ENCODE measurements at places on chromosomes 2 and 18. TPM values are rescaled to one million over a fixed set of nuclear protein-coding genes. Genes with fewer than 3 reads are reported as not detected.

DIPK1C gene
- total RNA-seq: 0.07 TPM

EXOC6B gene
- total RNA-seq: 43.5 TPM

RAB6C gene
- not detected for total RNA-seq

DNA sequence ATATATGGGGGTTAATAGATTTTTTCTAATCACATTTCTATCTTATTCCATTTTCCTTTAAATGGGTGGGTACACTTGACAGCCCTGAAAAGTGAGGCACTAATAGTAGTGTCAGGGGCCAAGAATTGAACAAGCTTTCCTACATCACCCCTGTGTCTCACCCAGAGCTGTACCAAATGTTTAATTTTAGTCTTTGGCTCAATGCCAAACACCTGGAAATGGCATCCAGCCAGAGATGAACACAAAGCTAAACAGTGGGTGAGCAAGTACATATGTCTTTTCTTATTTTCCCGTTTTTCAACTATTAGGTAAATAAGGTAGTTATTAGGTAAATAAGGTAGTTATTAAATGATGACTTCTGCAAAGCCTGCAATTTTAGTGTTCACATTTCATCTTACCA, 276.3 kb upstream of the ERBB4 start:
- no peak overlapping the region for H3K4me3 ChIP-seq
- no peaks in the 10 kb centered on the region for H3K27me3 ChIP-seq
- H3K36me3 ChIP-seq: no peaks in the 10 kb centered on the region
- DNase-seq: no peak

GRCh38 chr2:38074764-38075506, 1.0 kb downstream of the CYP1B1 start:
- H3K27ac ChIP-seq: no peak overlapping the region
- peaks cover 69% of the 10 kb centered on the region for H3K27me3 ChIP-seq
- DNase-seq: peak; percentile 66
- peaks cover 38% of the 10 kb centered on the region for H3K4me1 ChIP-seq

DNA sequence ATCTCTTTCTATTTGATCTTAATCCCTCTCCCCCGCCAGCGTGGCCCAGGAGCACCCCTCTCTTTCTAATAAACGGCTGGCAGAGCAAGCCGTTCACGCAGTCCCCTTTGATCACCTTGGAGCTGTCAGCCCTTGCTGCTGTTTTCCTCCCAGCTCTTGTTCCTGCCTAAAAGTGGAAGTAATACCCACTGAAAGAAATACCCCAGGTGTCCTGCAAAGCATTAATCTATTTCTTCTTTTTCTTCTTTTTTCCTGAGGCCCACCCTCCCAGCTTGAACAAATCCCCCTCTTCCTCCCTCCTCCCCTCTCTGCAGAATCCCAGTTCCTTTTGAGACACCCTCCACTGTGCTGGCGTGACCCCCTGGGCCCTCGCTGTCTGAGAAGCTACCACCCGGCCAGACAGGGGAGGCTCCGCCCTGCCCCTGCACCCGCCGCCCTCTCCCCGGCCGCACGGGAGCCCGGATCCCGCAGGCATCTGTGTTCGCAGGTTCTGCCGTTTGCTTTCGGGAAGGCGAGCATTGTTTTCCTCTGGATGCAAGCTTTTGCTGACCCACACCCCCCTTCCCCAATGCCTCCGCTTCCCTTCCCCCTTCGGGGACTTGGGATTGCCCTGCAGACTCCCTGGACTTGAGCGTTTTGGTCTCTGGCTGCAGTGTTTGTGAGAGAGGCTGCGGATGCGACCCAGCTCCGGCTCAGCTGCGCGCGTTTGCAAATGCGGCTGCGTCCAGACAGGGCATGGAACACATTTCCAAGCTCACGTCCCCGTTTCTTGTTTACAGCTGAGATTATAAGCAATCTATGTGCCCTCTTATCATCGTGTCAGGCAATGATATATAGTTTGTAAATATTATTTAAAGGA, 631.5 kb downstream of the NYAP2 start:
- H3K27ac ChIP-seq: peak overlapping the region; percentile 98
- DNase-seq: peak; percentile 84
- H3K4me1 ChIP-seq: peaks cover 27% of the 10 kb centered on the region
- H3K4me3 ChIP-seq: peak overlapping the region; percentile 73
- H3K36me3 ChIP-seq: no peaks in the 10 kb centered on the region

SPR gene
- 15.2 TPM for total RNA-seq

GRCh38 chr2:77910136-77910535, 388.0 kb upstream of the LRRTM4 start:
- no peak overlapping the region for H3K4me3 ChIP-seq
- H3K27ac ChIP-seq: no peak overlapping the region
- no peaks in the 10 kb centered on the region for H3K27me3 ChIP-seq
- H3K4me1 ChIP-seq: peaks cover 7% of the 10 kb centered on the region
- H3K36me3 ChIP-seq: no peaks in the 10 kb centered on the region

DNA sequence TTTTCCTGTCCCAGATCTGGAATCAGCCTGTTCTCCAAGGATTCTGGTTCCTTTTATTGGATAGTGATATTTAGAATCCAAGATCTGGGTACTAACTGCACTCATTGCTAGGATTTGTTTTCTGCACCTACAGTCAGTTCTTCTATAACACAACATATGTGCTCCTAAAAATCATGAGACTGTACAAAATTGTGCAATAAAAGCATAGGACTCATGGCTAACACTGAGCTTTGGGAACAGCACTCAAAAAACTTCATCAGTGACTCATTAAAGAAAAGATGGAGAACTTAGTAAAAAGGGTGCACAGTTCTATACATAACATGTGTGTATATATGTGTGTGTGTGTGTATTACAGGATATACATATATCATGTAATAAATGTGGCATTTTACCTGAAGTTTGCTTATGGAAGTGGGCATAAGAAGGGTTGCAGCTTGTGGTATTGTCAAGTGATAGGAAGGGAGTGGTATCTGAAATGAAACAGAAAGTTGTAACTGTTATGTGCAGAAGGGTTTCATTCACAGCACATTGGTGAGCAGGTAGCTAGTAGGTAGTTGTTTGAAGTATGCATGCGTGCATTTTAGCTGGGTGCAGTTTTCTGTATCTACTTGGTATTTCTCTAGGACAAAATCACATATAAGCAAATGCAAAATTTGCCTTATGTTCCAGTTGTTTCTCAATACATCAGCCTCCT, 5.9 kb upstream of the SCYGR2 start:
- DNase-seq: no peak
- no peak overlapping the region for H3K27ac ChIP-seq
- H3K4me1 ChIP-seq: peaks cover 5% of the 10 kb centered on the region
- no peak overlapping the region for H3K4me3 ChIP-seq

GRCh38 chr2:241000831-241001321, 2.5 kb downstream of the SNED1 start:
- no peak overlapping the region for H3K27ac ChIP-seq
- H3K36me3 ChIP-seq: no peaks in the 10 kb centered on the region
- H3K27me3 ChIP-seq: peaks cover 18% of the 10 kb centered on the region
- DNase-seq: no peak

DNA sequence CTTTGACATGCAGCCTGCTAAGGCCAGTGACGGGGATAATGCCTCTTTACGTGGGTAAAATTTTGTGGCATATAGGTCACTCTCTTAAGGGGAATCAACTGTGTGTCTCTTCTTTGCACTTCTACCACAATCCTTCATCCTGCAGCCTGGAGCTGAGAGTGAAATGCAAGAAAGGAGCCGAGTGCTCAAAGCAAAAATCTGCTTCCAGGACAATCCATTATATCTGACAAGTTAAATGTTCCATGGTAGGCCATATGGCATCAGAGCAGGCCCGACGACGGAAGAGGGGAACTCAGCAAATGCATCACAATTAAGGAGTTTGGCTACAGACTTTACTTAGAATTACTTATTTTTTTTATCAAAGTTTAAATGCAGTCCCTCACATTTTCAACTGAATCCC, 171.2 kb downstream of the TCF4 start:
- H3K4me1 ChIP-seq: peaks cover 73% of the 10 kb centered on the region
- H3K27ac ChIP-seq: no peak overlapping the region
- H3K27me3 ChIP-seq: no peaks in the 10 kb centered on the region

DNA sequence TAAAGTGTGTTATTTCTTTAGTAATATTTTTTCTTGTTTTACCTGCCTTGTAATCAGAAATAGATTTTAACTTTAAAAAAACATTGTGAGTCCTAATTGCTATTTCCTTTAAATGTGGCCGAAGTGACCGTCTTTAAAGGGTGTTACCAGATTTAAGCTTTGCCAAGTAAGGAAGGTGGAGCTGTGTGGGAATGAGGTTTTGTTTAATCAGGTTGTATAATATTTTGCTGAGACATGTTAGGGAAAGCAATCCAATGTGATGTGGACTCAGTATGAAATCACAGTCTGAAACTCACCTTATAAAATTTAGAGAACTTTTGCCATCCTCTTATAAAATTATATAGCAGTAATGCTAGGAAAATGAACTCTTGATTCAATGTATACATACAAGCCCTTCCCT, 32.9 kb upstream of the ITPRID2 start:
- no peak overlapping the region for H3K4me3 ChIP-seq
- DNase-seq: no peak
- H3K4me1 ChIP-seq: 0 out of 2 replicates have a peak, but pooled peaks cover 2% of the 10 kb centered on the region
- H3K36me3 ChIP-seq: no peaks in the 10 kb centered on the region

IGFBP2 gene
- 309 TPM for total RNA-seq

DNA sequence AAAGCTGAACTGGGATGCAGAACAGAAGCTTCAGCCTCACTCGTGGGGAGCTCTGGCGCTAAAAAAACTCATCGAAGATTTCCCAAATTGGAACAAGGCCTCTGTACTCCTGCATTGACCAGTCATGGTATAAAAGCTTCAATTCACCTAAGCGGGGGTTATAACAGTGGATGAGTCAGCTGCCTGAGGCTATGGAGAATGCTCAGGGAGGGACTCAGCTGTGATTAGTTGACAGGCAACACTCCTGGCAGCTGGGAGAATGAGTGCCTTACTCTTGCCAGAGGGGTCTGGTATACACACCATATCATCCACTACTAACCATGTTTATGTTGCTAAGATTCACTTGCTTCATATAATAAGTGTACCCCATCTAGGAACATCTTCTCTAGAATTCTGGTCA, 350.6 kb upstream of the VRK2 start:
- H3K36me3 ChIP-seq: no peaks in the 10 kb centered on the region
- H3K4me3 ChIP-seq: no peak overlapping the region
- no peaks in the 10 kb centered on the region for H3K27me3 ChIP-seq
- no peak overlapping the region for H3K27ac ChIP-seq

DGKD gene
- total RNA-seq: 23.4 TPM

DNA sequence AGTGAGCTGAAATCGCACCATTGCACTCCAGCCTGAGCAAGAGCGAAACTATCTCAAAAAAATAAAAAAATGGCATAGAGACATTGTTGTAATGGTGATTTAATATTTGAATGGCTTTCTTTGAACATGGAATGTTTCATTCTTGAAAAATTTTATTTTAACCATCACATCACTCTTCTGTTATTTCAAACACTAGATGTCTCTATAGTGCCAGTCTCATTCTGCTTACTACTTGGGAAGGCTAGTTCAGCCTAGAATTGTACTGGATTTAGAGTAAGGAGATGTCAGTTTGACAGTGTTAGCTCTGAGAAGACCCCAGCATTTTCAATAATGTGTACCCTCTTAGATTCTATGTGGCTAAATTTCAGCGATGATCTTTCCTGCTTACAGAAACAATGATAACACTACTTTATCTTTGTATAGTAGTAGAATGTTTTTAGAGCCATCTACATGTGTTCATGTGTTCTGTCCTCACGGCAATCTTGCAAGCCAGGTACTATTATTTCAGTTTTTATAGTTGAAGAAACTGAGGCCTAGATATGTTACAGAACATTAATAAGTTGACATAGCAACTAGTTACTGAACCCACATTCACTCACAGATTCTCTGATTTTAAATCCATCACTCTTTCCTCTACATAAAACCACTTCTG, 142.9 kb upstream of the ZSWIM2 start:
- no peaks in the 10 kb centered on the region for H3K36me3 ChIP-seq
- no peak overlapping the region for H3K27ac ChIP-seq
- H3K27me3 ChIP-seq: no peaks in the 10 kb centered on the region
- no peak overlapping the region for H3K4me3 ChIP-seq
- DNase-seq: no peak
- H3K4me1 ChIP-seq: no peaks in the 10 kb centered on the region

- DNase-seq: no peak
- H3K27me3 ChIP-seq: no peaks in the 10 kb centered on the region
- H3K36me3 ChIP-seq: no peaks in the 10 kb centered on the region
- no peak overlapping the region for H3K4me3 ChIP-seq
- H3K27ac ChIP-seq: no peak overlapping the region
- peaks cover 9% of the 10 kb centered on the region for H3K4me1 ChIP-seq
Measured at GRCh38 chr18:43040281-43040680, 75.2 kb downstream of the RIT2 start.

DNA sequence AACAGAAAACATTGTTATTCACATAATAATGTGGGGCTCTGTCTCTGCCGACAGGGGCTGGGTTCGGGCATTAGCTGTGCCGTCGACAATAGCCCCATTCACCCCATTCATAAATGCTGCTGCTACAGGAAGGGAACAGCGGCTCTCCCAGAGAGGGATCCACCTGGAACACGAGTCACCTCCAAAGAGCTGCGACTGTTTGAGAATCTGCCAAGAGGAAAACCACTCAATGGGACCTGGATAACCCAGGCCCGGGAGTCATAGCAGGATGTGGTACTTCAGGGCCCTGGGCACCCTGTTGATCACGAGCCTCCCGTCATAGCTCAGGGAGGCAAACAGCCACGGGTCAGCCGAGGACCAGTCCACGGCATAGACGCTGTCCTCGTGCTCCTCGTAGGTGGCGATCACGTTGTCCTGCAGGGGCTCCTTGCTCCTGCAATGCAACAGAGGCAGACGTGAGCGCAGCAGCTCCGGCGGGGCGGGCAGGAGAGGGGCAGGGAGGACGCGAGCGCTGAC, 188.5 kb downstream of the EIPR1 start:
- no peaks in the 10 kb centered on the region for H3K36me3 ChIP-seq
- DNase-seq: no peak
- H3K4me1 ChIP-seq: no peaks in the 10 kb centered on the region
- no peak overlapping the region for H3K4me3 ChIP-seq

ARHGEF33 gene
- total RNA-seq: 0.10 TPM

DNA sequence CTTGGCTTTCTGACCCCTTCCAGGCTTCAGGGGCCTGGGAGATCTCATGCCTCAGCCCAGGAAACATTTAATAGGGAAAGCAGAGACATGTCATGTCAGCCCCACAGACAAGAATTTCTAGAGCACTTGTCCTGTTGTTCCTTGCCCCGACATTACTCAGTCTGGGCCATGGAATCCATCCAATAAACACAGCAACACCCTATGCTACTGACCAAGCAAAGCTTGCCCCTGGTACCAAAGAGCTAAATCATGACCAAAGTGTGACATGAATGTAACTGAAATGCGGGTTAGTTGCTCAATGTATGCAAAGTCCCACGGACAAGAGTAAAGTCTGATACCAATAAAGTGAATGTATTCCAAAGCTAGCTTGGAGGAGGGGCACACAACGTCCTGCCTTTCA, 35.1 kb downstream of the EHD3 start:
- H3K27me3 ChIP-seq: no peaks in the 10 kb centered on the region
- no peak overlapping the region for H3K4me3 ChIP-seq
- no peaks in the 10 kb centered on the region for H3K36me3 ChIP-seq
- H3K4me1 ChIP-seq: peaks cover 24% of the 10 kb centered on the region
- DNase-seq: no peak
